ENCODE measurements at places on chromosomes 5 and 9.

GRCh38 chr5:174303035-174303434, 257.5 kb downstream of the NSG2 start:
- DNase-seq: no peak

DNA sequence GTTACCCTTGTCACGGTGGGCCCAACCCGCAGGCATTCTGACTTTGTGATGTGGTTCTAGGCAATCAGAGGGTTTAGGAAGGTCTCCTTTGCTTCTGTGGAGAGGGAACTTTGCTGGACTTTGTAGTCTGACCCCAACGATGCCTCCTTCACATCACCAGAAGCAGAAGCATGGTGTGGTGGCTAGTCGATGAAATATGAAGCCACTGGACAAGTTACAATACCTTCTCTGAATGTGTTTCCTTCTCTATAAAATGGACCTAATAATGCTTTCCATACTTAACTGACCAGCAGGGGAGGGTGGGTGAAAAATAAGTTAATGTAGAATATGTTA, 607 bp downstream of the SPEF2 start:
- peak; percentile 54 for DNase-seq

GRCh38 chr9:115035841-115036612, 81.9 kb downstream of the TNC start:
- DNase-seq: peak; percentile 30

DNA sequence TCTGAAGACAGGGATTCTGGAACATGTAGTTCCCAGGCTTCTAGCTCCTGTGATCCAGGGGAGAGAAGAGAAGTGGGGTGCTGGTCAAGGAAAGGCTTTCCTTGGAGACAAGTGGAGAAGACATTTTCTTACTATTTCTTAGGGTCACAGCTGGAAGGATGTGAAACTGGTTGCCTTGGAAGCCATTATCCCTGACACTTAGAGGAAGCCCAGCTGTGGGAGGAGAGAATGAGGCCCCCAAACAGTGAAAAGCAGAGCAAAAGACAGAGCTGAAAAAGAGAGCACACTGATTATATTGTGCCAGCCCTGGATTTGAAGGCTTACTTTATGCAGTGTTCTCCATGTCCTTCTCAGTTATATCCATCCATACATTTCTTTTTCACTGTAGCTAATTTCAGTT, 17.5 kb upstream of the SHB start:
- DNase-seq: no peak

DNA sequence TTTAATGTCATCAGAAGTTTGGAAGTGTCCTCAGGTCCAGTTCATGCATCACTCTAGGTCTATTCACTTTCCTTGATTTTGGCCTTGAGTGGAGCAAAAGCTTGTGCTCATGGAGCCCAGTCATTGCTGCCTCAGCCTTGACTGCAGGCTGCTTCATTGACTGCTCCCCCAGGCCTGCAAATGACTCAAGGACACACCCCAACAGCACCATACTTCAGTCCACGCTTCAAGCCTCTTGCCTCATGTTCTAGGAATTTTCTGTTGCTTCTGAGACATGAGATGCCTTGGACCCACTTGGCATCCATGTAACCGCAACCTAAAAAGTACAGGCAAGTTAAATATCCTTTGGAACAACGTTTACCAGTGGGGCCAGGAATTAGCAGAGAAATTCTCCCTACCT, 193.7 kb downstream of the PIK3R1 start:
- DNase-seq: no peak
